ENCODE measurements at places on chromosomes 4 and X.

DNA sequence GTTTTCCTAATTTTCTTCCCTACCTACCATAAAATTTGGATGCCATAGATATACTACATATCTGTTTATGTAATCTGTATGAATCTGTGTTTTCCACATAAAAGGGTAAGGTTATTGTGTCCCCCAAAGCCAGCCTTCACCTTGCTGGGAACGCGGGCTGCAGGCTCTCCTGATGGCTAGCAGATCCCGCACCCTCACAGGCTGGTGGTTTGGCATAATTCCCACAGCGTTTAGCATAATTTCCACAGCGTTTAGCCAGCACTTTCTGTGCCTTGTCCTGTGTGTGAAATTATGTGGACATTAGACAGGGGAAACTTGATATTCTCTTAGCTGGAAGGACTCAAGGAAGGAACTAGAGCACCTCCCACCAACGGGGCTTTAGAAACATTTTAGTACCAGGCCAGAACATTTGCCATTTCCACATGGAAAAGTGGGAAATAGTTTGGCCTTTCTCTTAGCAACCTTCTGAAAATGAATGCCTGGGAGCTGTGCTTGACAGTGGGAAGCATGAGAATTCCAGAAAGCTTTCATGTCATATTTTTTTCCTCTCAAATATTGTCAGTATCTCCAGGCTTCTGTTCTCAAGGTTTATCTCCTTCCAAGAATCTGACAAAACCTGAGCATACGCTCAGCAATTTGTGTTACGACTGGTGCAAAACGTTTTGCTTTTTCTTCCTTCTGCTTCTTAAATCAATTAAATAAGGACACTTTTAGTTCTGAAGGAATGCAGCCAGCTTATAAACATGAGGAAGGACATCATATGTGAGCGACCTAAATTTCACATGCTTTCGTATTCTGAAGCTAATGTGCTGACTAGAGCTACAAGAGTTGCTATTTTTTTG lies 67.9 kb downstream of the STK32B start:
- no peak for DNase-seq

DNA sequence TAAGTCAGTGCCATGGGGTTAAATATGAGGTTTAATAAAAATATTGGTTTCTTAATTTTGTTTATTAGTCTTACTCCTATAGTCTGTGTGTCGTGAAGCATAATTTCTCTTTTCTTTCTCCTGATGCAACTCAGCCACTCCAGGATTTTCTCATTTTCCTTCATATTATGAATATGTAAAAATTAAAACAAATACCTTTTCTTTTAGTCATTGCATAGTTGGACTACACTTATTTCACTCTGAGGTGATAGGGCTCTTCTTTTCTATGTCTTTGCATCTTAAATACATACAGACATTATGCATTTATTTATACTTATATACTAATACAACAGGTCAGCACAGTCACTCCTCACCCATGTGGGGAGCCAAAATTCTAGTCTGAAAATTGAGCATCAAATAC lies 19.1 kb downstream of the GALNT7 start:
- DNase-seq: no peak

DNA sequence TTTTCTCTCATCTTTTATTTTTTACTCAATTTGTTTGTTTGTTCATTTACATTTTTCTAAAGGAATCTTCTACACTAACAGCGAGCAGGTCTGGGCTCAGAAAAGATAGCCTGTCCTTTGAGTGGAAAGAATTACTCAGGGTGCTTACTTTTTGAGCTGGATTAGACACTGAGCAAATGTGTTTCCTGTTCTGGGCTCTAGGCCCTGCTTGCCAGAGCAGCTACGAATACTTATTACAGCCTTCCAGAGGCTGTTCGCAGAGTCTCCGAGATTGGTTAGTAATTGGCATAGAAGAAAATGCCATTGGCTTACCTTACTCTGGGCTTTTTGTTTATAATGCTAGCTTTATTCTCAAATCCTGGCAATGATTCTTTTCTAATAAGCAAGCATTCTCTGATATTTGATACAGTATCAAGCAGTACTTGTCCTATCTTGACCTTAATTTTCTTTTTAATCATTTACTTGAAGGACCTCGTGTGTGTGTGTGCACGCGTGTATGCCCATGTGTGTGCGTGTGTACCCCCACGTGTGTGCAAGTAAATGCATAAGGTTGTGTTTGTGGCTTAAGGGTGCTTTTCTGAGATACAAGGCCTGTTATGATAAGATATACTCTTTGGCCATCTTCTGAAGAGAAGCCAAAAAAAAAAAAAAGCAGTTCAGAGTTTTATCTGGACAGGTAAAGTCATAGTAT lies 76.2 kb upstream of the GRXCR1 start:
- DNase-seq: no peak

- no peak for DNase-seq
These were observed 76.7 kb downstream of the SH3BGRL start for GRCh38 chrX:81278616-81279015.

DNA sequence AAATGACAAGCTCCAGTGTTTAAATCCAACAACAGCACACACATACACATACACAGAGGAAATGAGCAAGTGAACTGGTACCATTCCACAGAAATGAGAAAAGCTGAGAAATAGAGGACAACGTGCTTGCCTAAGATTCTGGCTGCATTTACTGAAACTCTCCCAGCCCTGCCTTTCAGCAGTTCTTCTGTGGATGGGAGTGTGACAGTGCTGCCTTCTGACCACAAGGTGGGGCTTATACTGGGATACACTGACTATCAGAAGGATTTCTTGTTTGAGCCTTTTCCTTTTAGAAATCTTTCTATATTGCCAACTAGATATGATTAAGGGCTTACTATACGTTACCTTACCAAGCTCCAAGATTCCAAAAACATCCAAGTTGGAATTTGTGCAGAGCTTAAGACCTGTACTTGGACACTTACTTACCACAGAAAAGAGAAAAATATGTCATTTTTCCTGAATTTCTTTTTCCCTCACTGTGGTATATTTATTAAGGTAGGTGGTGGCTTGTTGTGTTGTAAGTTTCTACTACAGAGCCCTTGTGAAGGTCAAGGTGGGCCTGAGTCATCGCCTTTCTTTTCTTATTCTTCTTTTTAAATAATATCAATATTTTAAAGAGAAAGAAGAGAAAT lies 10.7 kb upstream of the CXCL8 start:
- no peak for DNase-seq

Measured in T-helper 17 cell (primary cell).